Esophagus squamous epithelium (tissue), 5 donors: ENCODE measurements at places on chromosomes 5 and 9.

- no peak for DNase-seq
Observed at GRCh38 chr5:95374061-95374460, 17.1 kb upstream of the FAM81B start.

GRCh38 chr5:162174358-162174974 lies 106.9 kb downstream of the GABRG2 start:
- DNase-seq, result no peak

GRCh38 chr5:10482791-10483530 lies 41.3 kb downstream of the ROPN1L start:
- DNase-seq, result no peak

DNA sequence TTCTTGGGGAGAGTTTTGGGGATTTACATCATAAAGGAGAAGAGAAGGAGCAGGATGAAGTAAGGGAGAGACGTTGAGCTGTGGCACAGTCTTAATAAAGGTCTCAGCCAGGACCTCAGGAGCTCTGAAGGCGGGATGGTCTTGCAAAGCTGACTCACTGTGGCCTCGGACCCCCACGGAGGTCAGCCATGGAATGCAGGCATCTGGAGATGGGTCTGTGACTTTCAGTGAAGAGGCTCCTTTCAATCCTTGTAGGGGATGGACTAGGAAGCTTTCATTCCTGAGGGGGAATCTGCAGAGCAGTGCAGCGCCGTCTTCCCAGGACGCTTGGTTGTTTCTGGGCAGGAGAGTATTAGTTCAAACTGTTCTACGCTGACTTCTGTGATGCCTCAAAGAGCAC lies 65.7 kb upstream of the BASP1 start:
- no peak for DNase-seq

DNA sequence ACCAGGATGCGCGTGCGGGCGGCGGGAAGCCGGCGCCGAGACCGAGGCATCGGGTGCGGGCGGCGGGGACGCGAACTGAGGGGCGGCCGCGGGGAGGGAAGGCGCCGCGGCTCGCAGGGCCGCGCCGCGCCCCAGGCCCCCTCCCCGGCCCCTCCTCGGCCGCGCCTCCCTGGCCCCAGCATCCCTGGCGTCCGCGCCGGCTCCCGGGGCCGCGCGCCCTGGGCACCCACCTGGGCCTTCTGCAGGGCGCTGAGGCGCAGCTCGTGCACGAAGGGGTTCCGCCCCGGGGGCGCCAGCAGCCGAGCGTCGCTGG lies 324 bp downstream of the LPCAT1 start:
- DNase-seq, result no peak

DNA sequence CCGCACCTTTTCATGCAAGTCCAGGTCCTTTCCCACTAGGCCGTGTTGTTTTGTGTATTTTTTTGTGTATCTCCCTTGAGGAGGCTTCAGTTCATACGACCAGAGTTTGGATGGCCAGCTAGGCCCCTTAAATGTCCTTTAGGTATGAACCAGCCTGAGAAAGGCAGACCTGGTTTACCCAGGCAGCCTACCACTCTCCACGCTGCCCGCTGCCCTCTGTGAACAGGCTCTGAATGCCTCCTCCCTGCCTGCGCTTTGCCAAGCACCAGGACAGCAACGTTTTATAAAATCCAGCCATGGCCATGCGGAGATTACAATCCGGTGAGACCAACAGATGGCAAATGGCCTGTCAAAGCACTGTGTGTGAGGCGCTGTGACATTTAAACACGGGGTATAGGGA lies 626 bp upstream of the CLTB start:
- no peak for DNase-seq

DNA sequence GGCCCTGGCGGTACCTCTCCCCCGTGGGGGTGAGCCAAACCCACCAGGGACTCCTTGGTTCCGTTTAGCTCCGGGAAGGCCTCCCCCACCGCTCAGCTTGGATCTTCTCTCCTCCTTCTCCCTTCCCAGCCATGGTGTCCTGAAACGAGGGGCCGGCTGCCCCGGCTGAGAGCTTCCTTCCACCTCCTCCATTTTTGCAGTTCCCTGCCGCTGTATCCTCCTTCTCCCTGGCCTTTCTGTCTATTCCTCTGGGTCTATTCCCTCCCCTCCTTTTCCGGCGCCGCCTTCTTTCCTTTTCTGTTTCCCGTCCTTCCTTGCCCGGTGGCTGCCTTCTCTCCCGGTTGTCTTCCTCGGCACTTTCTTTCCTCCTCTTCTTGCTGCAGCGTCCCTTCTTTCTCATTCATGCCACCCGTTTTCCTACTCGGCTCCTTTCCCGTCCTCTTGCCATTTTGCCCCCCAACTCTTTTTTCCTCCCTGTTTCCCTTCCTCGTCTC lies 110.4 kb downstream of the LIFR start:
- DNase-seq, result no peak

DNA sequence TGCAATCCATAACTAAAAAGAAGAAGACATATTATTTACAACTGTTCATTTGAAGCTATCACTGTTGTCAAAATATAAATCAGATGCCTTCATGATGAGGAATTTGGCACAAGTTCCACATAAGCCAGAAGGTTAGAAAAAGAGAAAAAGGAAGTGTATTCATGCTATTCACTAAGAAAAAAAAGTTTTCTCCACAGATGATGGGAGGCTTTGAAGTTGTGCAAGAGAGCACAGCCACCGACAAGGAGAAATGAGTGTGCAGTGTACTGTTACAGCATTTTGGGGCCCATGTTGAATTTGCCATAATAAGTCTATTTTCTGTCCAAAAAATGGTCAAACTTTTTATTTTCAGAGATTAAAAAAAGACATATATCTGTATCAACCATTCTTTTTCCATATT lies 32.9 kb upstream of the IFNK start:
- DNase-seq, result no peak

- DNase-seq, result no peak
Observed at GRCh38 chr5:174165406-174165805, 119.9 kb downstream of the NSG2 start.

- DNase-seq, result no peak
Observed at GRCh38 chr9:81626511-81626910, 62.8 kb downstream of the TLE1 start.

DNA sequence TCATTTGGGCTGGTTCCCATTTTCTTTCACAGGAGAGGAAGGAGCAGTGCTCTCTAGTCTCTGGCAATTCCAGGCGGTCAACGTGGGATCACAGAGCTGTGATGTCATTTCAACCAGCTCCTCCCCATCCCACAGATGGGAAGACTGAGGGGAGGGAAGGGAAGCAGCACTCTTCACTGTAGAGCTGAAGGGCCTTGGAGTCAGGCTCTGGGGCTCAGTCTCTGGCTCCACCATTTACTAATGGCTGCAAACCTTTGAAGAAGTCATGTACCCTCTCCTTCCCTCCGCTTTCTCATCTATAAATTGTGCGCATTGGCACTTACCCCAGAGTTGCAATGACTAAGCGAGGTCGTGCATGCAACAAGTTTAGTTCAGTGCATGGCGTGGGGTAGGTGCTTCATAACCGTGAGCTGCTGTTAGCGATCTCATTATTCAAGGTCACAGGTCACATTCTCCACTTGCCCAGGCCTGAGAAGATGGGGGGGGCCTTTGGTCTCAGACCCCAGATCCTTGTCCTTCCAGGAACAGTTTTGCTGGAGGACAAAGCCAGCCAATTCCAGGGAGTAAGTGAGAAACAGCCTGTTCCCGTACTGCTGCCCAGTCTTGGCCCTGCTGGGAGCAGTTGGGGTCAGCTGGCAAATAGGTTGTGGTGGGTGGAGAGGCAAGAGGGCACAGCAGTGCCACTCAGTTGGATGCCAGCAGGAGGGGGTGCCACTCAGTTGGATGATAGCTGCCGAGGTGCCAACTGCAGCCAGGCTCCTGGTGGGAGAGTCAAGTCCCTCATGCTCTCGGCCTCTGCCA lies 136.7 kb downstream of the RGS3 start:
- no peak for DNase-seq

GRCh38 chr9:74173284-74173683 lies 323.9 kb upstream of the RORB start:
- no peak for DNase-seq

DNA sequence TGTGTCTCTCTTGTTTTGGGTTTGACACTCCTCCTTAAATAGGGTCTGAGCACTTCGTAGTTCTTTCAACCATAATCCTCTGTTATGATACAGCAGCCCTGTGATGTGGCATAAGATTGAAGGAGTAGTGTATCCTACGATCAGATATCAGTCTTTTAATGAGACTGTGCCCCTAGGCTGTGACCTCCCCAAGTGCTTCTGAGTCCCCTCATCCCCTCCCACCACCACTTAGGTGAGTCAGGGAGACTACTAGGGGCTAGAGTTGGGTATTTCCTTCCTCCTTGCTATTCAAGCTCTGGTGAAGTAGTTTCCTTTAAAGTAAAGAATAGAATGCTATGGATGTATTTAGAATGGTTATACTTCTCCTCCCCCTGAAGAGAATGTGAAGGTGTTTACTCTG lies 637.2 kb upstream of the GRAMD2B start:
- DNase-seq, result no peak
